ENCODE measurements at places on chromosomes 2 and 18.

- DNase-seq: no peak
These were observed 90.3 kb upstream of the PHLPP1 start for GRCh38 chr18:62625019-62625418.

DNA sequence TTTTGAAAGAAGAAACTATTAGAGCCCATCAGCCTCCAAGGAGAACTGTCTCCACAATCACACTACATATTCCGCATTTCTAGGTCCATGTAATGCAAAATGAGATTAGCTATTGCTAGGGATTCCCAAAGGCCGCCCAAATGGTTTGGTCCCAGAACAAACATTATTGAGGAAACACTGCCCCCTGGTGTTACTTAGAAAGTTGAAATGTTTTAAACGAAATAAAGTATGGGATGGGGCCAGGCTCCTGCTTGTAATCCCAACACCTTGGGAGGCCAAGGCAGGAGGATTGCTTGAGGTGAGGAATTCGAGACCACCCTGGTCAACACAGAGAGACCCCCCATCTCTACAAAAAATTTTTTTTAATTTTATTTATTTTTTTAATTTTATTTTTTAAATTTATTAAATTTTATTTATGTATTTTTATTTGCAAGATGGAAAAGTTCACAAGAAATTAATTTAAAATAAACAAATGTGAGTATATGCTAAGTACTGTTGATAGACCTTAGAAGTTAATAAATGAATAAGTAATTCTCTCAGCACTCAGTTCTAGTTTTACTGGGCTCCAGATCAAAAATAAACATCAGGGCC is 5.5 kb downstream of the NHEJ1 start:
- no peak for DNase-seq

- no peak for DNase-seq
These were observed 308.9 kb upstream of the CCDC68 start for GRCh38 chr18:55268151-55268601.

- DNase-seq: no peak
These were observed 100.9 kb upstream of the MAP3K20 start for GRCh38 chr2:172974762-172975161.

DNA sequence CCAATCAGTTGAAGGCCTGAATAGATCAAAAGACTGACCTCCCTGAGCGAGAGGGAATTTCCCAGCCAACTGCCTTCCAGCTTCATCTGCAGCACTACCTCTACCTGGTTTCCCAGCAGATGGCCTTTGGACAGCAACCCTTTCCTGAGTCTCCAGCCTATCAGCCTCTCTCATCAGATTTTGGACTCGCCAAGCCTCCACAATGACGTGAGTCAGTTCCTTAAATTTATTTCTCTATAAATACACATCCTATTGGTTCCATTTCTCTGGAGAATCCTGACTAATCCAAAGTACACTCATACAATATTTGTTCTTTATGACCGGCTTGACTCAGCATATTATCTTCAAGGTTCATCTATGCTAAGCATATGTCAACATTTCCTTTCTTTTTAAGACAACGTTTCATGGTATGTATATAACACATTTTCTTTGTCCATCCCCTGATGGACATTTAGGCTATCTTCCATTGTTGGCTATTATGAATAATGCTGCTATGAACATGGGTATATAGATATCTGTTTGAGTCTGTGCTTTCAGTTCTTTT is 294.6 kb downstream of the LRATD1 start:
- DNase-seq: no peak

GRCh38 chr2:196176142-196176738 is 4.9 kb upstream of the STK17B start:
- DNase-seq: peak; percentile 80

DNA sequence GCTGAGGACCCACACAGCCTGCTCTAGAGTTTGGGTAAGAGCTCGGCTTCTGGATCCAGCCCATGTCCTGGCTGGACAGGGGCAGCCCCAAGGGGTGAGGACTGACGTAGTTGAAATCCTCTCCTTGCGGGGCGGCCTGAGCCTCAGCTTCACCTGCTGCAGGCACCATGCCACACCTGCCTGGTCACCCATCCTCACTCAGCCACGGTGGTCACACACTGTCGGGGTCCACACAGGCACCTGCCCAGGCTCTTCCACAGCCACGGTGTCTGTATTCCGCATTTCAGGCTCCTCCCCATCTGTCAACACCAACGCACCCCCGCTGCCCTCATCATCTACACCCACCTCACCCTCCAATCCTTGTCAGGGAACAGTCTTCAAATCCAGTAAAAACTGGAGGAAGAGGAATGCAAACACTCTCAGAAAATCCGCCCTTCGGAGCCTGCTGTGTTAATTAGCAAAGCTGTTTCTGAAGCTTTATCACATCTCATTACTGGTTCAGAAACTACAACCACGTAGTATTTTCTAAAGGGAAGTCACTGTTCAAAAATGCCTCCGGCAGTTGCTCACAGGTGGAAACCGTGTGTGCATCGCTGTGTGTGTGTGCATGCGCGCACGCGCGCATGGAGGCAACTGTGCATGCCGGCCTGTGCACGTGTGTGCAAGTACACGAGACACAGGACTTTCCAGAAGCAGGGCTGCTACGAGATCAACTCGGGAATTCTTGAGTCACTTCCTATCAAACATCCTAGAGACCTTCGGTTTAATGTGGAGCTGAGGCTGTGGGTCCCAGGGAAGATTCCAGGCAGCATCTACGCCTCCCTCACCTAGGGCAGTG is 38.2 kb downstream of the SLC66A2 start:
- no peak for DNase-seq

DNA sequence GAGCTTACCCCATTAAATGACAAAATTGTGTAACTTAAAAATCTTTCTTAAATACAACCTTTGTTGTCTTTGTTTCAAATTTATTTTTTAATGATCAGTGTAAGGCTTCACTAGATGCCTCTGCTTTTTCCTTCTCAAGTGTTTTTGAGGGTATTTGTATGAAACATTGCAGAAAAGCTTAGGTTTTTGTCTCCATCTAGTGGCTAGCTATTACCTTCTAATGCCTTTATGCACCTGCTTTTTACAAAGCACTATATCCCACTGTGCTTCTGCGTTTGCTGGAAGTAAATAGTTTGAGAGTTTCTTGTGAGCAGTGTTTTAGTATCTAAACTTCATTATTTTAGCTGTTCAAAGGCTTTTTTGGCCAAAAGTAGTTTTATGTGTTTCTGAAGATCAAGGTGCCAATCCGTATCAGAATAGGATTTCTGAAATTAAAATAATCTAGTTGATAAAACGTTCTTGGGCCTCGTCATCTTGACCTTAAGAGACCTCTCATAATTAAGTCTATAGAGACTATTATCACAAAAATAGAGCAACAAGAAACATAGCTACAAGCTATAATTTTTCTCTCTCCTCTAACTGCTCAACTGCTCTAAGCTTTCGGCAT is 47.0 kb downstream of the IWS1 start:
- DNase-seq: no peak

DNA sequence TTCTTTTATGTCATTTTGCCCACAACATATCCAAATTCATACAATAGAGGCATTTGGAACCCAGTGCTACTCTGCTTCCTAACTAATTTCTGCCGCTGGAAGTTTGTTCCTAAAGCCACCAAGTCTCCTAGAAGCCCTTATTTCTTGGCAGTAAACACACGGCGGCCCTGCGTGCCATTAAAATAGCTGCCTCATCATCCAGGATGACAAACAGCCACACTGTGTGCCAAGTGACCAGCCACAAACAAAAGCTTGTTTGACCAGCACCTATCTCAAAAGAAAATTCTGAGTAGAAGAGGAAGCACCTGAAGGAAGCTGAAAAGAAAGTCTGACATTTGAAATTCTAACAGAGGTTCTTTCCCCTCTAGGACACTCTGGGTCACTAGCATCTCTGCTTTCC is 64.2 kb downstream of the BCL11A start:
- no peak for DNase-seq

DNA sequence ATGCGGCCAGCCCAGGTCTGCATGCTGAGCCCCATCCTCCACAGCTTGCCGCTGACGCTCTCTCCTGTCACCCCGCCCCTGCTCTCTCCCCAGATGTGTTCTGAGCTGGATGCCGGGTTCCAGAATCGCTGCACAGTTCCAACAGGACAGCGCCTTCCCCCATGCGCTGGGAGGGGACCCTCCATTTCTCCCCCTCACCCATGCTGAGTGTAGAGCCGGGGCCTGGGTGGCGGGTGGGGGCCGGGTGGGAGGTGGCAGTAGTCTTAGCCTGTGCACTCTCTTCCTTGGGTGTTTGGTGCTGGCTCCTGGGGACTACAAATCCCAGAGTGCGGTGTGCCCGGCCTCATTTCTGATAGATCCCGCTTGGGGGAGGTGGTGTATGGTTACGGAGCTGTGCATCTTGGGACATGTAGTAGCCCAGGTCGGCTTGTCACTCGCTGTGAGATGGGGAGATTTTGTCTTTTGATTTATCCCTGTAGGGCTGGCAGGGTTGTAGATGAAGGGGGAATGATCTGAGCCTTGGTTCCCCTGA is 6.8 kb downstream of the DNAJB2 start:
- no peak for DNase-seq

- DNase-seq: no peak
These were observed 60.1 kb downstream of the TACR1 start for GRCh38 chr2:75139171-75139570.

- no peak for DNase-seq
These were observed 2.3 kb upstream of the DCDC2C start for GRCh38 chr2:3701071-3701470.

DNA sequence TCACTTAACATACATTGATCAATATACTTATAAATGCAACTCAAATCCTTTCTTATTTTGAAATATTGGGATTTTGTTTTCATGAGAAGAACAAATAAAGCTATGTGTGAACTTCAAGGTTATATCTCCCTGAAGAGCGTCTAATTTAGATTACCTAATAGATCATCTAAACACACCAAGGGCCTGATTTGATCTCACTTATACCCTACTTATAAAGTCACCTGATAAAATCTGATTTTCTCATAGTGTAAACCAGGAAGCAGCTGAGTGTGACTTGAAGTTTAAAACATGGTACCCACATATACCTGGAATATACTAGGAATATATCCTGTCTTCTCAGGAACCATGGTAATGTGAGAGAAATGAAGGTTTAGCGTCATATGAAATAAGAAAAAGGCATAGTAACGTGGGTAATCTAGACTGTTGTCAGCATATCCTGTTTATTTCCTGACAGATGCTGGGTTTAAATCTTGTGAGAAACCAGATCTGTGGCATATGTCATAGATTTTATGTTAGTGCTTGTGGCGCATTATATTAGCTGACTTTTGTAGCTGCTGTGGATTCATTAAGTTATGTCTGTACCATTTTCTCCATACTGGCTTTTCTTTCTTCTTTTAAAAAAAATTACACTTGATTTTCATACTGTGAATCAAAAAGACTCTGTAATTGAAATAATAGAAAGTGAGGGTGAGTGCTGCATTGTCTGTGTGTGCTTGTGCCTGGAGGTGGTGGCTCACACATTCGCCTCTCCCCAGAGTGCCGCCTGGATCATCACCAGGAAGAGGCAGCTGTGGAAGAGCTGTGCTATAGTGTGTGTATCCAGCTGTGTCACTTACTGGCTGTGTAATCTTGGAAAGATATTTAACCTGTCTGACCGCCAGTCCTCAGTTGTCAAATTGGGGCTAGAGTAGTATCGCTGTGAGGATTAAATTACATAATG is 164.0 kb downstream of the MYO3B start:
- DNase-seq: no peak

DNA sequence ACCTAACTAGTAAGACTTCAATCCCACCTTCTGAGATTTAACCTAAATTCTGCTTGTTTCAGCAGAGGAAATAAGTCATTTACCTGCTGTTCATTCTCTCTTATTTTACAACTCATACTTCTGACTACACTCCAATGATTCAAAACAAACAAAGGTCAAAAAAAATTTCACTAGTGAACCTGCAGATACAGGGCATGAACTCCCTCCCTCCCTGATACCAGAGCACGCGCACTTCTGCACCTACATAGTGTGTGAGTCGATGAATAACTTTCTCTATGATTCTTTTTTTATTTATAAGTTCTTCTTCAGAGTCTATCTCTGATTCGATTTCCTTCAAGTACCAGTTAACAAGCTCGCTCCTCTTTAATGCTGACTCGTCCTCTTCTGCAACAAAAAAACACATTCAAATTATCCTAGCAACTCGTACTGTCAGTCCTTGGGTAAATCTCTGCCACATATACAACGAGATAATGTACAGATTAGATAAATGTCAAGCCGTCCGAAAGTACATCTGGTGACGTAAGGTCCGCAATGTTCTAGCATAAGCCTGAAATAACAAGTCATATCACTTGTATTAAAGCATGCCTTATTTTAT is 7.4 kb upstream of the LCT start:
- no peak for DNase-seq

- DNase-seq: peak; percentile 6
These were observed 41.9 kb downstream of the TANC1 start for GRCh38 chr2:159010340-159010739.

Measured in activated CD4-positive, alpha-beta T cell treated with anti-CD3 and anti-CD28 coated beads, Interleukin-2, amount 50 U/mL, for 48 hours (primary cell).